ENCODE measurements at places on chromosomes 12 and 14.

GRCh38 chr12:68400226-68400829 lies 68.2 kb upstream of the MDM1 start:
- DNase-seq, result no peak

DNA sequence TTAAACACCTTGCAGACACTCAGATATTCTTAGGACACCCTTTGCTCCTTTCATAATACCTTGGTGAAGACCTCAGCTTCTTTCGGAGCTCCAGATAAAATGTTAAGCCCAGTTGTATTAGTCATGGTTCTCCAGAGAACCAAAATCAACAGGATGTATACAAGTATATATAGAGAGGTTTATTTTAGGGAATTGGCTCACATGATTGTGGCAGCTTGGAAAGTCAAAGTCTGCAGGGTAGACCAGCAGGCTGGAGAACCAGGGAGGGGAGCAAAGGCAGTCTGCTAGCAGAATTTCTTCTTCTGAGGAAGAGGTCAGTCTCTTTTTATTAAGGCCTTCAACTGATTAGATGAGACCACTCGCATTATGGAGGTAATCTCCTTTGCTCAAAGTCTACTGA lies 6.9 kb upstream of the IGF1 start:
- no peak for DNase-seq

- DNase-seq, result peak; percentile 6
Measured at GRCh38 chr12:101954676-101955075, 77.3 kb downstream of the DRAM1 start.

GRCh38 chr14:45253754-45254310 lies 830 bp upstream of the MIS18BP1 start:
- DNase-seq, result no peak

DNA sequence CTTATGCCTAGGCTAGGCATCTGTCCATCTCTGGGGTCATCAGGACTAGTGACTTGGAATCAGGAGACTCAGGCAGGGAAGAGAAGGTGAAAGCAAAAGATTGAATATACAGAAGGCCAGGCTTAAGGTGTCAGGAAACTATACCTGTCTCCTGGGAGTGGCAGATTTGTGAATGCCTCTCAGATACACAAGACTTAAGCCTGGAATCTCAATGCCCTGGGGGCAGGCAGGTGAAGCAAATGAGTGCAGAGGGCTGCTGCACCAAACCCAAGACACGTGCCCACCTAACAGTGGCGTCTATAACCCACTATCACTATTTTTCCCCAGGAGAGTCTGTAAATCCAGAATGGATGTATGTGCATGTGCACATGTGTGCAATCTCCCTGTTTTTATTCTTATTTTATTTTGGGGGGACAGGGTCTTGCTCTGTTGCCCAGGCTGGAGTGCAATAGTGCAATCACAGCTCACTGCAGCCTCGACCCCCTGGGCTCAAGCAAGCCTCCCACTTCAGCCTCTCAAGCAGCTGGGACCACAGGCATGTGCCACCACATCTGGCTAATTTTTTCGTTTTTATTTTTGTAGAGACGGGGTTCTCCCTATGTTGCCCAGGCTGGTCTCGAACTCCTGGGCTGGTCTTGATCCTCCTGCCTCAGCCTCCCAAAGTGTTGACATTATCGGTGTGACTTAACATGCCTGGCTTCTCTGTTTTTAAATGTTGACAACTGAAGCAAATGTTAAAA lies 31.9 kb upstream of the FOS start:
- no peak for DNase-seq

GRCh38 chr14:23801766-23802165 lies 151.8 kb upstream of the DHRS4 start:
- no peak for DNase-seq

DNA sequence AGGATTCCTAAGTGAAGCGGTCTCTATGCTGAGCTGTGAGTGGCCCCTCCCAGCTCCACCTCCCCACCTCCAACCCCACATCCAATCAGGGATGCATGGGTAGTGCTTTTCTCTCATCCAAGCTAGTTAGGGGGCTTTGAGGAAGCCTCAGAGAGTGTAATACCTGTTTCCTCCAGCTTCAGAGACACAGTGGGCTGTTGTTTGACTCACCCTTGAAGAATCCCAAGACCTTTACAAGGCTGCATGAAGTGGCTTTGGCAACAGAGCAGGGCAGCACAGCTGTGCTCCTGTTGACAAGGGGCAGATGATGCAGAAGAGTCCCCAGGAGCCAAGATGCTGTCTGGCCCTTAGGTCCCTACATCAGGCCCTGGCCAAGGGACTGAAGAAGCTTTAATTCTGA lies 27.1 kb upstream of the CLMN start:
- peak; percentile 97 for DNase-seq

DNA sequence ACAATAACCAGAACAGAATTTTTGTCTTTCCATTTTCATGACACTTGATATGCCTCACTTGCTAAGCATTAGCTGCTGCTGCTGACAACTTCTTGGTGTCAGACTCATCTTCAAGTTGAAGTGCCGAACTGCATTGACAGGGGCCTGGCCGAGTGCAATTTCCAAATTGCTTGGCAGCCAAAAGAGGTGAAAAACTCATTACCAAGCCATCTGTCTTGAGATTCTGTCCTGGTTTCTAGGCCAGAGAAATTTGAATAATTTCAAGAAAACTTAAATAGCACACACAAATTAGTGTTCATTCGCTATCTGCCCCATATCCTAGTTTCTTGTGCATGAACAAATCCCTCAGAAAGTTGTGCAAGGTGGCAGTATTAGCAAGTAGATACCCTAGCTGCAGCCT lies 165.3 kb upstream of the RASSF8 start:
- DNase-seq, result no peak

DNA sequence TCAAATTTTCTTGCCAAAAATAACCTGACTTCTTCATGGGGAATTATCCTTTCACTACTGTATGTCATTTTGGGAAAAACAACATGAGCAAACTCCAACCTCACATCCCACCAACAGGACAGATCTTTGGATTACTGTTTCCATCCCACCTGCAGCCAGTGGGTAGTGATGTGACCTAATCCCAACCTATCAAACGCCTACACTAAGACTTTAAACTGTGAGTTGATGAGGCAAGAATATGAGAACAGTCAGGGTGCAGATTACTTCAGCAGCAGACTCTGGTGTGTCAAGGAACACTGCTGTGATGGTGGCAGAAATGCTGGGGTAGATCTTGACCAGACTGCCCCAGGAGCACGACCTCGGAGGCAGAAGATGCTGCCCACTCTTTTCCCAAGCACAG lies 293.2 kb downstream of the DUSP6 start:
- no peak for DNase-seq

GRCh38 chr12:65532764-65533163 lies 254.3 kb downstream of the MSRB3 start:
- peak; percentile 29 for DNase-seq

GRCh38 chr12:106985479-106985878 lies 1.5 kb downstream of the MTERF2 start:
- DNase-seq, result no peak

GRCh38 chr14:95498622-95499353 lies 17.7 kb downstream of the SYNE3 start:
- DNase-seq, result no peak

GRCh38 chr12:123062681-123063486 lies 82.4 kb downstream of the ARL6IP4 start:
- DNase-seq, result no peak

DNA sequence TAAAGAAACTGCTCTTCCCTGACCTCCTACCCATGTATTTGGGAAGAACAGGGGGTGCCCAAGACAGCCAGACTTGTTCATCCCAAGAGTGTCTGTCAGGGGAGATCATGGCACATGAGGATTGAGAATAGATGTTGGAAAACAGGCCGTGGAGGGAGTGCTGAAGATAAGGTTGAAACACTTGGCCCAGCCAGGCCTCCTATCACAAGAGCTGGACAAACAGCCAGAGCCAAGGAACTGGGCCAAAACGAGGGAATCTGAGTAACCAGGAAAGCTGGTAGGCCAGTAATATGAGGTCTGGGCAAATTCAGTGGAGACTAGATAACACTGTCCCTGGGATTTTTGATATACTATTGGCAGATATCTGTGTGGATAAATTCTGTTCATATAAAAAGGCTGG lies 161.7 kb downstream of the TMX1 start:
- no peak for DNase-seq

- peak; percentile 80 for DNase-seq
Measured at GRCh38 chr14:89540830-89541470, 123.9 kb upstream of the FOXN3 start.

- DNase-seq, result no peak
Measured at GRCh38 chr14:28779456-28779855, 12.9 kb downstream of the FOXG1 start.

DNA sequence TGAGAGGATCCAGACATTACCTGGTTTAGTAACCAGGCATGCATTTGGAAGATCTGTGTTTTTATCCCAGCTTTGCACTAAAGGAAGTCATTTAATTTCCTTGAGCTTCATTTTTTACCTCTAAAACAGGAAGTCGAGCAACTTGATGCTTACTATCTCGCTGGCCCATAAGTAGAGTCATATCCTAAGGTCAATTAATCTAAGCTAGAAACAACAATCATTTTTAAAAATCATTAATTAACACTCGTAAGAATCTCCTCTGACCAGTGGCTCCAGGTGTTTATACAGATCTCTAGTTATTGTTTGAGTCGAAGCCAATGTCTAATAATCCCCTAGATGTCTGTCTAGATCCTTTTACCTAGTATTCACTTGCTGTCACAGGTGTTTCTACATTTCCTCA lies 355.8 kb upstream of the DCN start:
- DNase-seq, result no peak

- no peak for DNase-seq
Measured at GRCh38 chr12:96403870-96404269, 3.6 kb upstream of the CDK17 start.

- DNase-seq, result peak; percentile 71
Measured at GRCh38 chr12:70383484-70383883, 17.4 kb downstream of the KCNMB4 start.

GRCh38 chr12:102300824-102301461 lies 103.3 kb upstream of the PMCH start:
- peak; percentile 90 for DNase-seq

GRCh38 chr12:52528641-52529143 lies 8.5 kb upstream of the KRT5 start:
- DNase-seq, result no peak

- no peak for DNase-seq
Measured at GRCh38 chr14:99540196-99541032, 59.2 kb downstream of the CCNK start.

DNA sequence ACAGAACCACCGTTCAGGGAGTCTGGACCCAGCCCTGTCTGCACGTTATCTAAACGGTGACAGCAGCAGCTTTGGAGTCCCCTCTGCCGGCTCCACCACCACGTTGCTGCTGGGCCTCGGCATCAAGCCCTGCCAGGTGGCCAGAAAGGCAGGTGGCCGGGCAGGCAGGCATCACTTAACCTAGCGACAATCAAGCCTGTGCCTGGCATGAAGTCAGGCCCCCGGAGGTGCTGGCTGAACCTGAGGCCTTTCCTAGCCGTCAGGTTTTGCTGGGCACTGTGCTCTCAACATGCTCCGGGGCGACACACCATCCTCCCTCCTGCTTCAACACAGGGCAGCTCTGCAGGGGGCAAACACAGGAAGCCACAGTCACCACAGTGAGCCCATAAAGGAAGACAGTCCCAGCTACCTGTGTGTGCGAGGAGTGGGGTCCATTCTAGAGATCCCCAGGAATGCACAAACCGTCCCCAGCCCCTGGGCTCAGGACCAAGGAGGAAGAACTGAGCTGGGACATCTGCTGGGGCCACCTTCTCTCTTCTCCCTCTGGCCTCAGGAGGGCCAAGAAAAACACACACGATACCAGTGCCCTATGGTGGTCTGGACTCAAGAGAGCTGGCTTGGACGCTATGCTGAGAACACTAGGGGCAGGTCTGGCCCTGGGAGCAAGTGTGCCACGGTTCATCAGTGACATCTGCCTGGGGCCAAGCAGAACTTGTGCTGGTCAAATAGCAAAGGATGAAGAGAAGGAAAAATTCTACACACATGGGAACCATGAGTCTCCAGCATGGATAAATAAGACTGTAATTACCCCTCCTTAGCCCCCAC lies 44.7 kb downstream of the CCDC88C start:
- DNase-seq, result no peak

GRCh38 chr12:42163913-42164312 lies 19.2 kb upstream of the GXYLT1 start:
- no peak for DNase-seq

- peak; percentile 57 for DNase-seq
Measured at GRCh38 chr12:12592930-12593329, 18.7 kb upstream of the CREBL2 start.

GRCh38 chr12:638953-639557 lies 24.2 kb downstream of the NINJ2 start:
- DNase-seq, result no peak

GRCh38 chr14:104808456-104808855 lies 7.6 kb downstream of the ZBTB42 start:
- no peak for DNase-seq
